Stimulated activated CD4-positive, alpha-beta T cell treated with anti-CD3 and anti-CD28 coated beads, TNF-alpha, amount 100 ng/mL, for 24 hours (primary cell): ENCODE measurements at places on chromosomes 5 and 9.

DNA sequence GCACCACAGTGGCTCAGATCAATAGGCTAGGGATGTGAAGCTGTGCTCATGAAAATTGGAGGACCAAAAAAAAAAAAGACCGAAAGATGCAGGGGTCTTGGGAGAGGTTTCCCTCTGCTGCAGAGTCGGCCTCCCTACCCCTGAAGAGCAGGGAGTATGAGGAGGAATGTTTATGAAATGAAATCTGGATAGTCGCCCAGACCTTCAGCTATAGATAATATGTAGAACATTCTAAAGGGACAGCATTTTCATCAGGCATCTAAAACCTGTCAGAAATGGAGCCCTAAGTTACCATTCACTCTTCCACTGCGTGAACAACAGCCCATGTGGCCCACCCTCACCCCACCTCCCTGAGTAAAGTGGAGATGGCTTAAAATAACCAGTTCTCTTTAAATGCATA, 122.9 kb downstream of the TMEM174 start:
- DNase-seq: no peak

DNA sequence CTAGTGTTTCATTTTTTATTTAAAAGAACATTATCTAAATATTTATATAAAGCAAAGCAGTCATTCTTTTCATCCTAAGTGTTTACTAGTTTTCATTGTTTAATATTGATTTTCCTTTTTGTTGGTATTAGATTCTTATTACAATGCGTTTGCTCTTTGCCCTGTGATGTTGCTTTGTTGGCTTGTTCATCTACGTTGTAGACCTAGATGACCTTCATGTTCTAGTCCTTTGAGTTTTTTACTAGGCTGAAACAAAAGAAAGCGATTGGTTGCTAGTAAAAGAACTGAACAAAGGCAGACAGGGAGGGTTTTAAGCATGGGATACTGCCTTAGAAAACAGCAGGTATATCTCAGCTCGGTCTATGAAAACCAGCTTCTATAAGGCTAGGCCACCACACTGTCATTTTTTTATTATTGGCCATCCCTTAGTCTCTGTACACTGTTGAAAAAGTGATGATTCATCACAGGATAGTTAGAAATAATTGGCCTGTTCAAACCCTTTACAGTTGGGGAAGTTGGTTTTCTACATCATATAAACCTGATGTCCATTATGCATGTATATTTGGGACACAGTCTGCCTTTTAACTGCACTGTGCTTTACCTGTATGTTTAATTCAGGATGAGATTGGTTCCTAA, 119.0 kb downstream of the ZCCHC7 start:
- no peak for DNase-seq

DNA sequence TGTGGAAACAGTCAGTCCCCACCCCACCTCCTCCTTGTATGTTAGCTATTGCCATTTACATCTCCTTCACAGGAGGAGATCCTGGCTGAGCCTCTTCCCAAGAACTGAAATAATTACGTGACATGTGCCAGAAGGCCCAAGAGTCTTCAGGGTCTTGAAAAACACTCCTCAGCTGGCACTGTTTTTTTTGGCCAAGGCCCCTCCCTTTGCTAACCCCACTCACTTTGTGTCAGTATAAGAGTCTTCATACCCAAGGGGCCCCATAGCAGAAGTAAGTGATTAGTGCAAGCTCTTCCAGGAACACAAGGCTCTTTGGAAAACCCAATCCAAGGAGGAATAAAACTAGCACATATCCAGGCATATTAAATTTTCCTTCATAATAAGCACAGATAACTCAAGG, 5.7 kb upstream of the LARP1 start:
- DNase-seq: no peak

DNA sequence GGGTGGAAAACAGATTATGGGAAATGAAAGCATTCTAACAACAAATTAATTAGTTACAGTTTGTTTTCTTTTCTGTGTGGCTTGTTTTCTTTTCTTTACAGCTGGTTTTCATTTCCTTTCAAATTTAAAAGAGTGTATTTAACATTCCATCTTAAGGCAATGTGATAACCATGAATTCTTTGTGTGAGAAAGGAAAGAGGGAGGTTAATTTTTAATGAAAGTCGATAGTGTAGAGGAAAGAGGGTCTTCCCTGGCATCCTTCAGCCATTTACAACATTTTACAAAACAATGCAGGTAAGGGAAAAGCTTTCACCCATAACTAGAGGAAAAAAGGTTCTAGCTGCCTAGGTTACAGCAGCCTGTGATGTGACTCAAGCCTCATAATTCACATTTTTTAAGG, 43.9 kb upstream of the IL33 start:
- no peak for DNase-seq

GRCh38 chr5:139872851-139873794, 77.5 kb downstream of the PSD2 start:
- DNase-seq: no peak

DNA sequence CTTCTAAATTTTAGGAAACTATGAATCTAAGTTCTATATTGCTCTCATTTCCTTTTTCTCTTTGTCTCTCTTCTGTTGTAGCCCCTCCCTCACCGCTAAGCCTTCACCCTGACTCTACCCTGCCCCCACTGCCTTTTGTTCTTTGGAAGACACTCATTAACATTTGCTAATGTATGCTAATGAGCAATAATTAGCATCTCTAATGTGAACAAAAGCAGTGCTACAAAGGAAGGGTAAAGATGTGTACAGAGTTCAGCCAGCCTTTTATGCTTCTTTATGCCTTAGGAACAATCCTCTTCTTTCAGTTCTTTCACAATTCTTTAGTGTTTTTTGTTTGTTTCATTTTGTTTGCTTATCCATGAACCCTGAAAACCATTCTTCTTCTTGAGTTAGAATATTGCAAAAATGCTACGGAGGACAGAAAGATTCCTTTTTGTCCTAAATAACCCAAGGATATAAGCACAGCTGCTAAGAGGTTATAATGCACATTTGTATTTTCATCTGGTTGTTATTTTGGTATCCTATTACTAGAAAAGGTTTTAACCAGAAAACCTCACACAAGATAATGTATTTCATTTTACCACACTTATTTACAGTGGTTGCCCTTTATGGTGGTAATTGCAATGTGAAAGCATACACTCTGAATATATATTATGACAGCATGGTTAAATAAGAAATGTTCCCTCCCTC, 159.3 kb downstream of the TMC1 start:
- DNase-seq: no peak
